ENCODE measurements at places on chromosomes 5 and 9.

GRCh38 chr5:90056911-90057705 lies 352.4 kb downstream of the CETN3 start:
- DNase-seq = no peak

DNA sequence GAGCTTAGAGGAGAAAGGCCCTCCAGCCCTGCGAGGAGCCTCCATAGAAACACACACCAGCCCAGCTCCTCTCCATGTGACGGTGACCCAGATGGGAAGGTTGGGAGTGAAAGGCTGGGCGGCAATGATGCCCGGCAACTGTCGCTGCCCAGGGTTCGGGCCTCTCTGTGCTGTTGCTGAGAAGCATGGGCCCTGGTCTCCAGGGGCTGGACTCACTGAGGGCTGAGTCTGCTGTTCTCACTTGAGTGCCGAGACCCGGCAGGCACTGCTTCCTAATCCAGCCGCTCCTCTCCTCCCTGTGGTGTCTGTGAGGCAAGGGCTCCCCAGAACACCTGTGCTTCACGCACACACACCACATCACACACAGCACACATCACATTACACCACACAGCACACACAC lies 493.6 kb downstream of the GADD45G start:
- no peak for DNase-seq

DNA sequence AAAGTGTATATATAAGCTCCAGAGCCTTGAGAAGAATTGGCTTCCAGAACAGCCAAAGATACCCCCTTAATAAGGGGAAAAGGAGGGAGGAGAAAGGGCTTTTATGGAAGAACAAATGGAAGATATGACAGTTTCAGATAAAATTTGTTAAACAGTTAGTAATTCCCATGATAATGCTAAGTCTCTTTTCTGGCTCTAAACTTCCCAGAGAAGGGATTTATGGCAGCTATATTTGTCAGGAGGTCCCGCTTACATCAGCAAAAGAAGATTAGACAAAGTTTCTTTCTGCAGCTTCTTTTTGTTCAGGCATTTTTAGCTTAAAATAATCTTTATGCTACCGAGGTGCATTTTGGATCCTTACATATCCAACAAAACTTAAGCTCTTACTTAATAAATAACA lies 14.3 kb upstream of the SLC36A3 start:
- DNase-seq = no peak

DNA sequence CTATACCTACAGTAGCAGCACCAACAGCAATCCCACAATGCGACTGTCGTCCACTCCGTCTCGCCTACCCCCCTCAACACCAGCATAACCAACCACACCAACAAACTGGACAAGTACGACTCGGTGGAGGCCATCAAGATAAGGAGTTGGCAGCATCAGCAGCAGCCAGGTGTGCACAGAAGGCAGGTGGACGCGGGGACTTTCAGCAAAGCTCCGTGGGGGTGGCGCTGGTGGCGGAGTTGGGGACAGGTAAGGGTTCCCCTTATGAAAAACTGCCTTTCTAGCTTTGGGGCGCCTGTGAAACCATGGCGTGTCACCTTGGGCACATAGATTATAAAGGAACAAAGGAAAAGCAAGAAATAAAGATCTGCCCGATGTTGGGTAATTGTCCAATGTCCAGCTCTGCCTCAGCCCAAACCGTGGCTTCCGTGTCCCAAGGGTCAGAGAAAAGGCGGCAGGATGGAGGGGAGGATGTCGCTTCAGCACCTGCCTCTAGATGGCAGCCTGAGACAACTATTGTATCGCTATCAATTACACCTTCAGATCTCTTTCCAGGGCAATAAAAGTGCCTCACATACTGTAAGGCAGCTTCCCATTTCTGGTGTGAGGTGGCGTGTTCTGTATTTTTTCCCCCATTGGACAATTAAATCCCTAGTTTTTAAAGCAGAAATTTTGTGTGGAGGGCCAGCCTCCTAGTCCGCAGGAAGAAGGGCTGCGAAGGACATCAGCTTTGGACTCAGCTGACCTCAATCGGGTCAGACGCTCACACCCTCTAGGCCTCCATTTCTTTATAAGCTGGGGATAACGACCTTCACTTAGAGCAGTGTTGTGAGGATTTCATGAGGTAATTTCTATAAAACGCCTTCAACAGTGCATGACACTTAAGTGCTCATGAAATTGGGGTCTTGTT lies 58.8 kb downstream of the MTRR start:
- no peak for DNase-seq

DNA sequence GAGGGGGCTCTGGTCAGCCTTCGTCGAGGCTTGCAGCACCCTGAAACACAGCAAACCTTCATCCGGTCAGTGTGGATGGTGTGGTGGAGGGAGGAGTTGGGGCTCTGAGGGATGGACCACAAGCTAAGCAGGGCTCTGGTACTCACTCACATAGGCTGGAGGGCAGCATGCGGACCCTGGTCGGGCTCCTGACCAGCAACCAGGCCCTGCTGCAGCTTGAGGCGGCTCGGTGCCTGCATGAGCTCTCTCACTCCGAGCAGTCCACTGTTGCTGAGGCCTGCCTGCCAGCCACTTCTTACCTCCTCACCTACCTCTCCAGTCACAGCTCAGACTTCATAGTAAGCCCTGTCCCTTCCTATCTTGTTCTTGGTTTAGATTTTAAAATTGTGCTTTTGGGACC lies 2.5 kb downstream of the TMCO6 start:
- no peak for DNase-seq

- DNase-seq = no peak
These were observed 249.6 kb downstream of the SLIT3 start for GRCh38 chr5:169051351-169051750.

DNA sequence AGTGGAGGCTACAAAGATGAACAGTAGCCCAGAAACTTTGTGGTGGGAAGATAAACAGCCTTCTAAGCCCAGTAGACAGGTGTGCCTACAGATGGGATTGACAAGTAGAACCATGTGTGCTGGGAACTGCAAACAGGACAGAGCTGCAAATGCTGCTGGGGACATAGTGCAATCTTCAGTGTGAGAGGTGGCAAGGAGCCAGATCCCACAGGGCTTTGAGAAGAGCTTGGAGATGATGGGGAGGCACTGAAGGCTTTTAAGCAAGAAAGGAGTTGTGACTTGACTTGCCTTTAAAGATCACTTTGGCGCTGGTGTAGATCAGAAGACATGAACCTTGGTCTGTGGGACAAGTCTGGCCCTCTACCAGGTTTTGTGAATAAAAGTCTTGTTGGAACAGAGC lies 675.2 kb downstream of the ACTL7B start:
- no peak for DNase-seq

- no peak for DNase-seq
These were observed 74.9 kb downstream of the FANCC start for GRCh38 chr9:95242613-95243012.

DNA sequence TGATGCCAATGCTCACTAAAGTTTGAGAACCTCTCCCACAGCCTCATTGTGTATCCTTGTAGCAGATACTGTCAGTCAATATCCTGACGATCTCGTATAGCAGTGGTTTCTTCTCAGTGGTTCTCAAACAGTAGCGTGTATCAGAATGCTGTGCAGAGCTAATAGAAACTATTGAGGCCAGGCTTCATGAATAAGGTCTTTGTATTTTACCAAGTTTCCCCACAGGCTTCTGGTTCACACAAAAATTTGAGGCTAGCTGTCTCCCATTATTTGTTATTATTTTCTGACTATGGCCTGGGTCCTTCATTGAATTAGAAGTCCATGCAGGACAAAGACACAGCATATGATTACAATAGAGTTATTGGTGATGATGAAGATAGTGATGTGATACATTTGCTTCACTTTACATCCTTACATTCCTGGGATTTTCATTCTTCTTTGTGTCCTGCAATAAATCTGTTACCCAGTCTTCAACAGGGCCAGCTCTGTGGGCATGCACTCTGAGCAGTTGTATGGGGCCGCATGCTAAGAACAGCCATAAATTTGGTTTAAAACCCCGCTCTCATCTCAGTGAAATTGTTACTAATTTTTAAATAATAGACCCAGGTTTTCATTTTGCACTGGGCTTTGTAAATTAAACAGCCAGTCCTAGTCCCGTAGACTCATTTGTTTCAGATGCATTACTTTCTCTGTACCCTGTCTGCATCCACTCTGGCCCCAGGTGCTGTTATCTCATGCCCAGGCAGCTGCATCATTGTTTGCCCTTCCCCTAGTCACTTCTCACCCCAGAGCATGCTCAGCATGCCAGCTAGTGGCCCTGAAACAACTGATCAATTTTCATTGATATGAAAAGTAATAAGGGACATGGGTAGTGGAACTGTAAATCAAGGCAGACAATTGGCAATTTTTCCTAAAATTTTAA lies 199.9 kb upstream of the PIK3R1 start:
- DNase-seq = no peak

DNA sequence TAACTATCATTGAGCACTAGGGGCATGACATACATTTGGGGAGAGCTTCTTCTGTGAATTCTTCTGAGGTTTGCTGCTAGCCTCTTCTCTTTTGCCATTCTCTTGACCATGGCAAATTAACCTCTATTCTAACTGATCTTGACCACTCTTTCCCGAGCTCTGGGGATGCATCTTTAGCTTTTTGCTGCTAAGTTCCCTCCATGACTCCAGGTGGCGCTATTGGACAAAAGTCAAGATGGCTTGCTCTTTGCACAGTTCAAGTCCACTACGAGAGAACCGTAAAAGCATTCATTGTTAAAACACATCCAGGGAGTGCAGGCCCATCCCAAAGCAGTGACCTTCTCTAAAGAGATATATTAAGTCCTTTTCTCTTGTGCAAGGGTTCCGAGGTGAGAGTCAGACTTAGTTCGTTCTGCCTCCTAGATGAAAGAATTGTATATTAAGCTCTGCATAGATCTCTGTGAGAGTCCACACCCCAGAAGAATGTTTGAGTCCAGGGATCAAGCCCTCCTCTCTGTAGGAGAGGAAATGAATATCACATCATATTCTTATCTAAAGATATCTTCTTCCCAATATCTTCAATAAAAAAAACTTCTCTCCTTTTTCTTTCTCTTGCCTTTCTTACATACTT lies 1152.9 kb upstream of the CDH6 start:
- peak; percentile 81 for DNase-seq

DNA sequence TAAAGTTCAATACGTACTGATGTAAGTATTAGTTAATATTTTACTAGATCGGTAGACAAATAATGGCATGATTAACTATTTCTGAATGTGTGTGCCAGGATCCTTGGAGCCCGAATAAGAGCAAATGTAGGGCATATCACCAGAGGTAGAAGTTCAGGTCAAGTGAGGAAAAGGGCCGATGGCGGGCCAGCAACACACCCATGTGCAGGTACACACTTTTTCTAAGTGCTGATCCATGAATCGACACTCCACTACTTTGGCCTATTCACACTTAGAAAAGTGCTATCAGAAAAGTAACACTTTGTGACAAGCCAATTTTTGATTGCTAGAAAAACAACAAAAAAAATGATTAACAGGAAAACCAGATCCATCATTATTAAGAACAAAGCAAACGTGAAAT lies 150.3 kb downstream of the AUH start:
- no peak for DNase-seq

GRCh38 chr5:14236757-14237156 lies 93.6 kb downstream of the TRIO start:
- DNase-seq = no peak

DNA sequence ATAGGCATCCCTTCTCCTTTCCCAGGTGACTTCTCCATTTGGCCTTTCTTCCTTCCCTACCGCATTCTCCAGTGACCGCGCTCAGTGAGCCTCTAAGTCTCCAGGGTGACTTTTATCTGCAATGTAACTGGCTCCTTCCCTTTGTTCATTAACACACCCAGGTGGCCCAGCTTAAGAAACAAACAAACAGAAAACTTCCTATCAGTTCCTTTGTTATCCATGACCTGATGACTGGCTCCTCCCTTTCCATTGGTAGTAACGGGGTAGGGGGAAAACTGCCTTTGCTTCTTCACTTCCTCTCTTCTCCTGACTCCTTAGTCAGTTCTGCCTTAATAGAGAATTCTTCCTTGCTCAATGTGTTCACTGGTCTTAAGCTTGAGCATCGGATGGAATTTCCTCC lies 7.0 kb upstream of the SH3GL2 start:
- DNase-seq = no peak

DNA sequence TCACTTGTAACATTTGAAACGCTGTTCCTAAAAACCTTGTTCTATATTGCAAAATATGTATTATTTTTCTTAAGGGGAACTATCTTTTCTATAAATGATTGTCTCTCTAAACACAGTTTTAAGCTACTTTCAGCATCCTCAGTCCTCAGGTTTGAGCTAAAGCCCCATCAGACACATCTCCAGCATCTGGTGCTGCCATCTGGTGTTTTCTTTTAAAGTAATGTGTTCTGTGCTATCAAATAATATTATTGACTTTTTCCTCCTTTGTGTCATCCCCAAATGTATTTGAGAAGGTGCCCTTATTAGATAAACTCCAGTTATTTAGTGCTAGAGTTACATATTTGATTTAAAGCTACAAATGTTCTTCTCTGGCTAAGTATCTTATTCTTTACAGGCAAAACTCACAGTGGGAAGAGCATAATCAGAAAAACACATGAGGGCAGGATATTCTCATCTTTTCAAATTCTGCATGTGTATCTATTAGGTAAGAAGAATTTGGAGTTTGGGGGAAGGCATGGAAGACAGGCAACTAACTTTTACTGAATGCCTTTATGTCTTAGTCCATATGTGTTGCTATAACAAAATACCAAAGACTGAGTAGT lies 27.5 kb downstream of the ZNF474 start:
- peak; percentile 44 for DNase-seq

Data from smooth muscle cell of the brain vasculature (primary cell).